ENCODE measurements at places on chromosomes 4 and X. TPM values are rescaled to one million over a fixed set of nuclear protein-coding genes. Genes with fewer than 3 reads are reported as not detected.

DNA sequence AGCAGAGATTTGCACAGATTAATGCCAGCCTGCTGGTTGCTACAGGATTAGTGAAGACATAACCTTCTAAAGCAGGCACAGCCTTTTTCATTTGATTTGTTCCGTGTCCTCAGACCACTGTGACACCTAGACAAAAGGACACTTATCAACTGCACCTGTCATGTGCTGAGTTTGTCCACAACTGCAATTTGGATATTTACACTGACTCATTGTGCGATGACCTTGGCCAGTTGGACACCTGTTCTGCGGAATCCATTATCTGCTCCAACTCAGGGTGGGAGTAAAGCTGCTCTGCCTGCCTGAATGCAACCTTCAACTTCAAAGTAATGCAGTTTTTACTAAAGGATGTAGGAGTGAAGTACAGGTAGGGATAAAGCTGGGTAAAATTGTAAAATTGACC, 4.1 kb upstream of the NR0B1 start:
- no peak for DNase-seq

DNA sequence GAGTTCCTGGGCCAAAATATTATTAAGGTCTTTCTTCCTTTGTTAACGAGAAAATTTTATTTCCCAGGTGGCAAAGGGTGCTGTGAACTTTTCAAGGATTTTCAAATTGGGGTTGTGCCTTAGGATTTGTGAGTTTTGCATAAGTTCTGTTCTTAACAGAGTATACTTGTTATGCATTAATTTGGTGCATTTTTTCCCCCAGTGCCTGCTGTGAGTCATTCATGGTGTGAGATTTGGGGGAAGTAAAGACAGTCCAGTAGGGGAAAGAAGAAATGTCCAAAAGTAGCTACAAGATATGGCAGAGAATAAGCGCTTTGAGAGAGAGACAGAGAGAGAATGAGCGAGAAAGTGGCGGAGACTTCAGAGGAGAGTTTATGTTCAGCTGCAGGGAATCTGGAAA, 239.2 kb downstream of the ARHGAP10 start:
- DNase-seq: no peak

- no peak for DNase-seq
These were observed 261.2 kb downstream of the TRIML1 start for GRCh38 chr4:188400451-188400850.

DNA sequence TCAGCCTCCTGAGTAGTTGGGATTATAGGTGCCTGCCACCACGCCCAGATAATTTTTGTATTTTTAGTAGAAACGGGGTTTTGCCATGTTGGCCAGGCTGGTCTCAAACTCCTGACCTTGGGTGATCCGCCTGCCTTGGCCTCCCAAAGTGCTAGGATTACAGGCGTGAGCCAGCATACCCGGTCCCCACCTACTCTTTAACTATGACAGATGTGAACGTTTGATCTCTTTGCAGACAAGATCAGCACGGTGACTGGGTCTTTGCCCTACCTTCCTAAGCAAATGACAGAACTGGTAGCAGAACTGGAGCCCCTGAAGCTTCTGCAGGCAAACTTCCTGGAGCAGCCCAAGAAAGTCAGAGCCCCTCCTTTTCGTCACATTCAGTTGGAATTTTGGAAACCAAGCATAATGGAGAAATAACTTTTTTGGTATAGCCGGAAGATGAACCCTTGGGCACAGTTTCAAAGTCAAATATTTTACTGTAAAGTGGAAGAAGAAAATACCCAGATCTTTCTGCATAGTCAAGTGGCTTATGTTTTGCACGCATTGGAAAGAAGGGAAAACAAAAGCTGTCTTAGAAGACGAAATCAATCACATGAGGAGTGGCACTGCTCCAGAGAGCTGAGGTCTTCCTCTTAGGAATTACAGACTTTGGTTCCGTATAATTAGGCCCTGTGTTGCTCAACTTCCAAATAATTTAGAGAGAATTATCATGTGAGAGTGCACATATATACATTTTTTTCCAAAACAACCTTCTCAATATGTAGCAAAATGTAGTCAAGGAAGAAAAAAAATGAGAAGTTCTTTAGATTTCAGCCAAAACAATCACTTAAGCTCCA, 90.6 kb downstream of the SORBS2 start:
- DNase-seq: no peak

DNA sequence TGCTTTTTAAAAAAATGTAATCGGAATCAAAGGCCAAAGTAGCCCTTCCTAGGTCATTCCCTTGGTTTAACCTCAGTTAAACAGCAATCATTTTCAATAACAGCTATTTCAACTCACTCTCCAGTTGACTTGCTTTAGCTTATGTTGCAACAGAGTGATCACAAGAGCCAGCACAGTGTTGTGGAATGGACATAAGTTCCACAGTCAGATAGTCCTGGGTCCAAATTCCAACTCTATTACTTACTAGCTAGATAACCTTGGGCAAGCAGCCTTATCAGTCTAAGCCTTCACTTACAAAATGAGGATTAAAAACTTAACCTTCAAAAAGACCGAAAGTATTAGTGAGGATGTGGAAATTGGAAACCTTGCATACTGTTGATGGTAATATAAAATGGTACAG, 9.2 kb upstream of the GPC3 start:
- no peak for DNase-seq

- no peak for DNase-seq
These were observed 107.2 kb downstream of the GASK1B start for GRCh38 chr4:158065603-158066002.

DNA sequence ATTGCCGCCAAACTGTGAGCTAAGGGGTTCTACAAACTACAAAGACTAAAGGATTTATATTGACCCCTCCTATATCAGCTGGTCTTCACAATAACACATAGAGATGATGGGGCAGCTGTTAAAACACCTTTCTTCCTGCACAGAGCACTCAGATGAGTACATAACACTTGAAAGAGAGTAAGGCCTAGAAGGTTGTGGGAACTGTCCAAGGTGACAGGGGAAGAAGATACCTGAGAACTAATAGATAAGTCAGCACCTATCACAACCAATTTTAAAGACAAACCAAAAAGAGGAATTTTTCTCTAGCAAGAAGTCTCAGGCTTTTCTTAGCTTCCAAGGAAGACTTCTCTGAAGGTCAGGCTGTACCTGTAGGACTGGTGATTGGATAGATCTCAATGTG, 19.1 kb upstream of the CXCL6 start:
- DNase-seq: no peak

DNA sequence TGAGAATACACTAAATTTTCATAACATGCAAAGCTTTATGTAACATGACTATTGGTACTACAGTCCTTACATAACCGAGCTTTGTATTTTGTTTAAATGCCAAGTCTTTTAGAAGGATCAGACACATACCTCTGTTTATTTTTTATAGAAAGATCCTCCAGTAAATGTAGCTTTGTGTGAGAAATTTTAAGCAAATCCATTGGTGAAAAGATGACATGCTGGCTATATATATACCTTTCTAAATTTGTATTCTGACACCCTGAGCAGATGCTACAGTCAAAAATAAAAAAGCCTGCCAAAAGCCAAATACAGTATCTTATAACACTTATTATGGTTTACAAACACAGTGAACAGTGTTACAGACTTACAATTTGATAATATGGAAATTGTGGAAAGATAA, at the start of gene YIPF7:
Gene YIPF7 (minus strand): TSS at position 201 of the 400 bp plus-strand sequence. CDS start 1,525 bp downstream, outside the sequence.
- no peak for DNase-seq

- DNase-seq: no peak
These were observed 124.1 kb upstream of the SLIT2 start for GRCh38 chr4:20127626-20128025.

- DNase-seq: no peak
These were observed 154.6 kb upstream of the MAGEB2 start for GRCh38 chrX:30060718-30061117.

- no peak for DNase-seq
These were observed 18.0 kb downstream of the MAN2B2 start for GRCh38 chr4:6592804-6593563.

- DNase-seq: no peak
These were observed 432.3 kb upstream of the ATOH1 start for GRCh38 chr4:93396272-93396671.

- DNase-seq: no peak
These were observed 274.3 kb downstream of the DMD start for GRCh38 chrX:32937043-32937442.

GRCh38 chr4:106618956-106619355, 250.4 kb upstream of the GIMD1 start:
- no peak for DNase-seq

- DNase-seq: no peak
These were observed 38.6 kb downstream of the CENPU start for GRCh38 chr4:184695178-184695896.

DNA sequence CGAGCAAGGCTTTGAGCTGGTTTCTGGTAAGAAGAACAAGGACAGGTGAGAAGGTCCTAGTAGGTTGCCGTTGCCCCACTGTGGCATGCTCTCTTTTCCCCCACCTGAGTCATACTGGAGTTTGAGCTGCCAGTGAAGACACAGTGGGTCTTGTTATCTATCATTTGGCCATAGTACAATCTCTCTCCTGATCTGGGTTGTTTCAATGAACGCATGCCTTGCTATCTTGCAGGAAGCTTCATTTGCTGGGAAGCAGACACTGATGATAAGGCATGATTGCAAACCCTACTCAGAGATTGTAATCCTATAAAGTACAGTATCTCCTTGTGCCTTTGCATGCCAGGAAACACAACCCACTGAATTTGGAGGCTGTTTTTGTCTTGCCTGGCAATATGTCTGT, 77.4 kb downstream of the CLNK start:
- DNase-seq: no peak

GRCh38 chrX:39226251-39226650, 425.0 kb downstream of the MID1IP1 start:
- no peak for DNase-seq

DNA sequence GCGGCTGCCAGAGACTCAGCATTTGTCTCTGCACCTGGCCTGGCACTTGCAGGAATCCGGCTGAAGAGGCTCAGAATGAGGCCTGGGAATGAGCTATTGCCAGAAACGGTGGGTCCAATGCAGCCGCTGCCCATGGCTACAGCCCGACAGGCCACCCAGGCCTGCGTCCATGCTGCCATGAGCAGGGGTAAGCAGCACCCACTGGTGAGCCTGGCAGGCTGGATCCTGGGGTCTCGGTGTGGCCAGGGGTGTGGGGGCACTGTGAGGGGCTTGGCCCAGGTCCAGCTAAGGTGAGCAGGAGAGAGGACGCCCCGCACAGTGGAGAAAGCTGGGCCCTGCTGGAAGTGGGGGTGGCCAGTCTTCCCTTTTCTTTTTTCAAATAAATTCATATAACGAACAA, 60.3 kb upstream of the MXD4 start:
- no peak for DNase-seq

DNA sequence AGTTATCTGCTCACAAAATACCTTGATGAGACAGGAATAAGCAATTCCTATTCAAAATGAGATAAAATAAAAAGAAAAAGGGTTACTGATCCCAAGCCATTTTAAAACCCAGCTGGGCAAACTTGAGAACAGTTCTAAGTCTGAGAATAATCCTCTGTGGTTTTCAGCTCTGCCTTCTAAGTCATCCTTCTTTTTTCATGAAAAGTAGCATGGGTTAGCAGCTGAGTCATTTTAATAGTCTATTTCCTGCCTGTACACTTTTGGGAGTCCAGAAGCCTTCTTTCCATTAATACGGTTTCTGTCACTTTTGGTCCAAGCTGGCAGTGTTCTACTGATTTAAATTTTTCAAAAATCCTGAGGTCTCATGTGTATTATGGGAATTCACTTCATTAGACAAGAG, 374.3 kb downstream of the IQCM start:
- no peak for DNase-seq

- no peak for DNase-seq
These were observed 217.5 kb downstream of the DHRSX start for GRCh38 chrX:2283111-2283859.

GRCh38 chr4:154999950-155000578, 208.4 kb upstream of the NPY2R start:
- DNase-seq: no peak

- DNase-seq: no peak
These were observed 825.4 kb downstream of the PCDH18 start for GRCh38 chr4:136706942-136707341.

- no peak for DNase-seq
These were observed 3.8 kb downstream of the SCML1 start for GRCh38 chrX:17741123-17741511.

GRCh38 chr4:150044517-150044916, 33.7 kb upstream of the DCLK2 start:
- DNase-seq: no peak

GRCh38 chrX:19739683-19740082, 147.7 kb downstream of the SH3KBP1 start:
- no peak for DNase-seq

- DNase-seq: no peak
These were observed 22.3 kb downstream of the QRFPR start for GRCh38 chr4:121358473-121358872.

DNA sequence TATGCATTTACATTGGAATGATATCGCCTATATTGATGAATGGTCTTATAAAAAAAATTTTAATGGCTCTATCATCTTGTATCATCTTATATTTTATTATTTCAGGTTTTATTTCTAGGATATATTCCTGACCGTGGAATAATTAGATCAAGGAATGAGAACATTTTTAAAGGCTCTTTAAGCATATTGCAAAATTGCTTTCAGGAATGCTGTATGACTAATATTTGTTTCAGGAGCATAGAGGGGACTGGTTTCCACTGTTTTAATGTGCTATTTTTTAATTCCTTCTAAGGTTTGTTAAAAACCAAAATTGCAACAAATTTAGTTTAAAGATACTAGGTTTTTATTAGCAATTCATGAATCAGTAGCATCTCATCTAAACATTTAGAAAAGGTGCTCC, 120.2 kb downstream of the BMPR1B start:
- no peak for DNase-seq

- no peak for DNase-seq
These were observed 67.4 kb downstream of the DMP1 start for GRCh38 chr4:87717276-87718031.

GRCh38 chr4:106325800-106326199, 9.4 kb downstream of the AIMP1 start:
- no peak for DNase-seq

GRCh38 chrX:40855411-40855810, 120.1 kb upstream of the MED14 start:
- no peak for DNase-seq

The VCX2 gene
- not detected for polyA plus RNA-seq

The STBD1 gene
- 2.1 TPM for polyA plus RNA-seq

The REELD1 gene
- polyA plus RNA-seq: 0.25 TPM

The PPP2R2C gene
- polyA plus RNA-seq: 0.30 TPM

The BCAP31 gene
- 200 TPM for polyA plus RNA-seq

The PARM1 gene
- 54.0 TPM for polyA plus RNA-seq

The SLC9B1 gene
- polyA plus RNA-seq: 2.9 TPM

The SMIM10 gene
- 11.6 TPM for polyA plus RNA-seq

The ERVMER34-1 gene
- polyA plus RNA-seq: 3.2 TPM

The TMSB4X gene
- 2,956 TPM for polyA plus RNA-seq

The RAB41 gene
- polyA plus RNA-seq: 1.2 TPM

The P2RY8 gene
- 1.4 TPM for polyA plus RNA-seq

The TMEM271 gene
- polyA plus RNA-seq: not detected

The TENM3 gene
- polyA plus RNA-seq: 15.3 TPM

The NAA15 gene
- 30.0 TPM for polyA plus RNA-seq

The GRID2 gene
- polyA plus RNA-seq: 7.4 TPM

The FDCSP gene
- polyA plus RNA-seq: 2.0 TPM

The CD99 gene
- polyA plus RNA-seq: 226 TPM

The SH3TC1 gene
- polyA plus RNA-seq: 25.4 TPM
